GM13976 (cell line): ENCODE measurements at places on chromosomes 12 and 14.

- DNase-seq: no peak
These were observed 182.6 kb downstream of the CNTN1 start for GRCh38 chr12:40874868-40875267.

GRCh38 chr14:94103554-94104150 lies 6.9 kb upstream of the IFI27 start:
- DNase-seq: no peak

GRCh38 chr14:99538275-99538674 lies 57.1 kb downstream of the CCNK start:
- DNase-seq: no peak

DNA sequence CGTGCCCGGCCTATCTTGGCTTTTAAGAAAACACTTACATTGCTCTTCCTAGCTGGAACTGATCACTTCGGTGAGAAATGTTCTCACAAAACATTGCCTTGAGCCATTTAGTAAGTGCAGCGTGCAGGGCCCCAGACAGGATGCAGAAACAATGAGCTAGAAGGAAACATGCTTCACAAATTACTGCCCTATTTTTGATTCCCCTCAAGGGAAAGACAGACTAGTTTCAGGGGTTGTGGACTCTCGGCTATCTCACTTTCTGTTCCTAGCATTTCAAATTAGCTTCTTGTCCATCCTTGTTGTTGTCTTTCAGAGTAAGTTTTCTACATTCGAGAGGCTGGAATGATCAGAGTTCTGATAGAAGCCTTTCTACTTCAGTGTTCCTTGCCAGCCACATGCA lies 21.6 kb downstream of the TGFB3 start:
- DNase-seq: peak; percentile 73

DNA sequence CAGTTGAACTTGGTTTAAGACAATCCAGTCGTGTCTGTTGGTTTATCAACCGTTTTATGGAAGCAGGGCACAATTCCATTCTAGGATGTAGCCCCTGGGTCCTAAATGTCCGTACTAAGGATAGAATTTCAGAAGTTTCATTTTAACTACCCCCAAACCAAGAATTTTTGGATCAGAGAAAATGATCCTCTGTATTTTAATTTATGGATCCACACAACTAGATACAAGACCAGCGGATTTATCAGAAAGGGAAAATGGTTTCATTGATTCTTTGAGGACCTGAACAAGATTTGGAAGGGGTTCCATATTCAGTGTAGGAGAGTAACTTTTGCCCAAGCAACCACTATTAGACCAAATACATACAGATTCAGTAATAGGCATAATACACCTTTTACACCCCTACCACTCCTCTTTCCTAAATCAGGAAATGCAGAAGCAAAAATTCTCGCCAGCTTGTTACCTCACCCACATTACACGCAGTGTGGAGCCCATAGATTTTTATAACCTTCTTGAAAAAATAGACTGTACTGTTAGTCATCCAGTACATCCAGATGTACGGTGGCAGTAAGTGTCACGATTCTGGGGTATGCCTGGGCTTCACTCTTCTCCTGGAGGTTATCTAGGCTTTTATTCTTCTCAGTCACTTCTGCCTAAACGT lies 1.4 kb upstream of the FBXL14 start:
- DNase-seq: no peak

DNA sequence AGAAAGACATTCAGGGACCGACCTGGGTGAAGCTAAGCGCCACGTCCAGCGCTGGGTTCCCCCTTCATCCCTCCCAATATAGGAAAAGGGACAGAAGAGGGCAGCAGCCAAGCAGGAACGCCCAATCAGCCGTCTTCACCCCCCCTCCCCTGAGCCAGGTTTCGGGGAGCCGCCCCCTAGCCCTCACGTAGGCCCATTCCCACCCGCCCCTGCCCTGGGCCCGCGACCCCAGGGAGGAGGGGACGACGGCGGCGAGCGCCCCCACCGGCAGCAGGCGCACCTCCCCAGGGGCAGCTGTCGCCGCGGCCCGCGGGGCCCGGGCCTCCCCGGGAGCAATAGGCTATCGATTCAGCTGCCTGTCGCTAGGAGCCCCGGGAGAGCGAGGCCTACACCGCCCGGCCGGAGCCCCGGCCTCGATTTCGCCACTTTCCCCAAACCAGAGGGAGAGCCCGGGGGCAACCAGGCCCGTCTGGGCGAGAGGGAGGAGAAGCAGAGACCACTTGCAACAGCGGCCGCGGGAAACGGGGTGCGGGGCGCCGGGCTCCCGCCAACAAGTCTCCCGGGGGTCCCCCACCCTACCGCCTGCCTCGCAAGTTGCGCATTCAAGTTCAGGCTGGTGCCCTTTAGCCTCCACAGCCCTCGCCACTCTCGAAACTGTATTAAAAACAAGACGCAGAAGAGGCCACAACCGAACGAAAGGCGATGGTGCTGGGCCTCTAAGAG lies 1.3 kb downstream of the DCAF5 start:
- DNase-seq: peak; percentile 91

DNA sequence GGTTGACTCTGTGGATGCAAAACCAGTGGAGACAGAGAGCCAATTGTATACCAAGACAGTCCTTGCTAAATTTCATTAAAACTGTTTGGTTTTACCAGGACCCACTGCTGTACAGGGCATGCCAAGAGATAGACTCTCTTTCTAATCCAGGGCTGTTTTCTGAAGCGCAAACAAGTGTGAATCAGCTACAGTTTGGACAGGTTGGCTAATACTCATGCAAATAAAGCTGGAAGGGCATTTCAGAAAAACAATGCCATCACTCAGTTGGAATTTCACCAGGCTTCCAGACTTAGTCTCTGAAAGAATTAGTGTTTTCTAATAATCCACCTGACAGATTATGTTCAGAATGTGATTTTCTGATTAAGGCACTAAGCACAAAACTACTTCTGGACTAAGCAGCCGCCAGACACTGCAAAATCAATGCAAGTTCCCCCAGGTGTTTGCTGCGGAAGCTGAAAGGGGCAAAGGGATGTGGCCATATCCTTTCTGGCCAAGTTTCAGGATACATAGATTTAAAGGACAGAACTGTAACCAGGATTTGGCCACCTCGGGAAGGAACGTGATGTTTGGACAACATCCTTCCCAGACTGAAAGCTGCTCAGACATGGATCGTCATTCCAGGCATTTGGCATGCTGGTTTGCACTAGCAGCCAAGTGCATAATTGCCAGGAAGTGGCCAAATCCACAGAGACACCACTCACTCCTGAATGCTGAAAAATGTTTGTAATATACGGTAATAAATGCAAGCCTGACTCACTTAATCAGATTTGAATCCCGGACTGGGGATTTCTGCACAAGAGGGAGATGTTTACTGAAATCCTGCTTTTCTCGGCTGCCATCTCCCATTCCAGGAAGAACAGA lies 32.0 kb upstream of the CDKN3 start:
- no peak for DNase-seq

DNA sequence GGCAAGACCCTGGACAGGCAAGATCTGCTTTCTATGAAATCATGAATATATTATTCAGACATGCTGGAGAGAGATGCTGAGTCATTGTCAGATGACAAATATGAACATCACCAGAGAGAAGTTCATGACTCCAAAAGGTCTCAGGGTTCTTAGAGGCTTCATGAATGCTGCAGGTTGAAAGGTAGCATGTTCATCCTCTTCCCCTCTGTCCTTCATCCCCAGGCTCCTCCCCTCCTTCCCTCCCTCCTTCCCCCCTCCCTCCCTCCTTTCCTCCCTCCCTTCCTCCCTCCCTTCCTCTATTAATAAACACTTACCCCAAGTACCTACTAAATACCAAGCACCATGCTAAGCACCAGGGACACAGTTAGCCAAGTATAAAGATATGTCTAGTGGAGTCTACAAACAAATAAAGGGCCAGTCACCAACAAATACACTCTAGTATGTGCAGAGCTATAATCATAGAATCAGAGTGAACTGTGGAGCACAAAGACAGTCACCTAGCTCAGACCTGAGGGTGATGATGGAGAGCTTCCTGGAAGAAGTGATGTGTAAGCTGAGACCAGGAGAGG lies 46.2 kb downstream of the RPH3A start:
- no peak for DNase-seq

DNA sequence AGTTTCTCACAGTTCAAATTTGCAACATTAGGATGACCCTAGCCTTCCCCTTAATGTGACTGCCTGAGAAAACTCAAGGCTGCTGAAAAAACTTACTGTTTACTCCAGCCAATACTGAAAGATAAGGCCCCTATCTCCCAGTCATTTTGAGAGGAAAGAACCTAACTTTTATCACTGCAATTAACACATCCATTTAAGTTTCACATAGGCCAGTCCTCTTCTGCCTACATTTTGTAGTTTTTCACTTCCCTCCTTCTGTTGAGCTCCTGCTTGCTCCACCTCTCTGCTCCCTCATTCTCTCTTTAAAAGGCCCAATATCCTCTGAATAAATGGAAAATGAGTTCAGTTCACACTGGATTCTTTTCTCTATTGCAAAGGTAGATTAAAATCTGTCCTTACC lies 1996.2 kb upstream of the FLRT2 start:
- no peak for DNase-seq

DNA sequence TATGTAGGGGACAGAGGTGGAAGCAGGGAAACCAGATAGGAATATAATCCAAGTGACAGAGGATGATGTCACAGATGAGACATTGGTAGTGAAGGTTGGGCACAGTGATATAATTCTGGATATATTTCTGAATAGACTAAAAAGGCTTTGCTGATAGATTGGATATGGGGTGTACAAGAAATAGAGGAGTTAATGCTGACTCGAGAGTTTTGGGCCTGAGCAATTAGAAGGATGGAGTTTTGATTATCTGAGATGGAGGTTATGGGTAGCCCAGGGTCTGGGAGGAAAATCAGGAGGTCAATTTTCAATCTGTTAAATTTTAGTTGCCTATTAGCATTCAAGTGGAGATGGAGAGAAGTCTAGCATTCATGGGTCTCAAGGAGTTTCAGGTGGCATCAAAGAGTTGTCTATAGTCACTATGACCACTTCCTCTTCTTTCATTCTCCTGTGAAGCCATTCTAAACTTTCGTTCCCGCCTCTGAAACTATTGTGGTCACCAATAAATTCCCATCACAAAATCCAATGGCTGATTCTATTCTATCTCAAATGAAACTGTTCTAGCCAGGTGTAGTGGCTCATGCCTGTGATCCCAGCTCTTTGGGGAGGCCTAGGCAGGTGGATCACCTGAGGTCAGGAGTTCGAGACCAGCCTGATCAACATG lies 10.6 kb upstream of the ANO6 start:
- DNase-seq: no peak

- DNase-seq: no peak
These were observed 19.8 kb downstream of the VASH1 start for GRCh38 chr14:76780875-76781647.

- DNase-seq: no peak
These were observed 3.9 kb upstream of the TMEM233 start for GRCh38 chr12:119589634-119590033.

GRCh38 chr12:135138-135537 lies 68.6 kb downstream of the IQSEC3 start:
- no peak for DNase-seq

GRCh38 chr14:54338696-54339317 lies 58.0 kb upstream of the CDKN3 start:
- no peak for DNase-seq

DNA sequence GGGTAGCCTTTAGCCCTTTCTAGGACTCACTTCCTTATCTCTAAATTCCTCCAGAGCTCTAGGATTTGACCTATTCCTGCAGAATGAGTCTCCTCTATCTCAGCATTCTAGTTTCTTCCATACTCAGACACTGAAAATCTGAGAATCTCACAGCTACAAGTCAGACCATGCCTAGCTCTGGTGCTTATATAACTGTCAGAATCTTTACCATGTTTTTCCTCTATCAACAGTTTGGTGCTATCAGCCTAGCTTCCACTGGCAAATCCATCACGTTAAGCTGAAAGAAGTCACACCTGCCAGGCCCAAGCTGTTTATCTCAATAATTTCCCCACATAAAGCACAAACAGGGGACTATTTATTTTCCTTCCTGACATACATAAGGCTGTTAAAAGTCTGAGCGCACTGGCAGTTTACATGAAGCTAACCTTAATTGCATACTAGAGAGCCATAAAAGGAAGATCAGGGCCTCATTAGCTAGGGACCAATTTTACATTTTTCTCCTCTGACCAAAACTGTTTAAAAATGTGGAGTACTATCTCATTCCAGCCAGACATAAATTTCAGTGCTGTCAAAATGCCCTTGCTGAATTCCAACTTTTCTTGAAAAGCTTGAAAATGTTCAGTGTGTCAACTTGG lies 270.5 kb downstream of the C12orf75 start:
- no peak for DNase-seq

- DNase-seq: no peak
These were observed 46.4 kb downstream of the CRADD start for GRCh38 chr12:93723568-93723930.

- DNase-seq: no peak
These were observed 51.4 kb downstream of the TMEM132C start for GRCh38 chr12:128318341-128318740.

GRCh38 chr12:108282676-108283075 lies 56.4 kb downstream of the CMKLR1 start:
- no peak for DNase-seq

GRCh38 chr12:40253936-40254335 lies 29.1 kb downstream of the LRRK2 start:
- no peak for DNase-seq

GRCh38 chr14:52878469-52878868 lies 72.4 kb downstream of the FERMT2 start:
- no peak for DNase-seq

- no peak for DNase-seq
These were observed 155.6 kb upstream of the SFSWAP start for GRCh38 chr12:131555197-131555846.

DNA sequence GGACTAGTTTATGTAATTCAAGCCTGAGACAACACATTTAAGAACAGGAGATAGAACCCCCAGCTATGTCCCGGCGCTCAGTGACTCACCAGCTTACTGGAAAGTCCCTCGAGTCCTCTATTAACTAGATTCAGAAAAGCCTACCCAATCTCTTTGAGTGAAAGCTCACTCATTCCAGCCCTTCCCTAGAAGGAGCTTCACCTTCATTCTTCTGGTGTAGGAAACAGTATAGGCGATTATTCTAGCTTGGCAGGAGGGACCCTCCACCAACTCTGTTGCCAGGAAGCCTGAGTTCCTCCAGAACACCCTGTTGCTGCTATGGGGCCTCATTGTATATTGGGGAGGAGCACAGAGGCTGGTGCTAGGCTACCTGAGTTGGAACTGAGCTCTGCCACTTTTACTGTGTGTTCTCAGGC lies 57.2 kb upstream of the AEBP2 start:
- DNase-seq: peak; percentile 69

DNA sequence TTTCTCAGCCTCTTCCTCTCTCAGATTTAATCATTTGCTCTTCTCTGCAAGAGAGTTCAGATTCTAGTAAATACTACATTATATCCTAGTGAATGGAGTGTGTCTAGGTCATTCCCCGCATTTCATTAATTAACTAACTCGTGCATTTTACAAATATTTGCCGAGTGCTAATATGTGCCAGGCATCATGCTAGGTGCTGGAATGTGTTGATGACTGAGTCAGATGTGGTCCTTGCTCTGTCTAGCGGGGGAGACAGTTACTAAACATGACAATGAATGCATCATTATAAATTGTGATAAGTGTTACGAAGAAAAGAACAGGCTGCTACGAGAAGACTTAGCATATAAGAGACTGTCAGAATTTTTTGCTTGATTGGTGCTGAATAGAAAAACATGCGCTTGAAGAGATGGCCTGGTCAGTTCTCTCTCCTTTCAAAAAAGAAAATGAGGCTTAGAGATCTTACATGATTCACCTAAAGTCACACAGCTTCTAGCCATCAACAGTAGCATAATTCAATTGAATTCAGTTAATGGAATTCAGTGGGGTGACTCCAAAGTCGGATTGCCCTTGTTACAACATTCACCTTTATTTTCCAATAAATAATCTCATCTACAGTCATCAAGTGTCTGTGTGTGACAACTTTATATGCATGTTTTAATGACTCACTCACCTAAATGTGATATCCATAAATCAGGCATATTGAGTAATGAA lies 48.7 kb upstream of the MAX start:
- no peak for DNase-seq
